ENCODE measurements at places on chromosomes 6 and 20.

DNA sequence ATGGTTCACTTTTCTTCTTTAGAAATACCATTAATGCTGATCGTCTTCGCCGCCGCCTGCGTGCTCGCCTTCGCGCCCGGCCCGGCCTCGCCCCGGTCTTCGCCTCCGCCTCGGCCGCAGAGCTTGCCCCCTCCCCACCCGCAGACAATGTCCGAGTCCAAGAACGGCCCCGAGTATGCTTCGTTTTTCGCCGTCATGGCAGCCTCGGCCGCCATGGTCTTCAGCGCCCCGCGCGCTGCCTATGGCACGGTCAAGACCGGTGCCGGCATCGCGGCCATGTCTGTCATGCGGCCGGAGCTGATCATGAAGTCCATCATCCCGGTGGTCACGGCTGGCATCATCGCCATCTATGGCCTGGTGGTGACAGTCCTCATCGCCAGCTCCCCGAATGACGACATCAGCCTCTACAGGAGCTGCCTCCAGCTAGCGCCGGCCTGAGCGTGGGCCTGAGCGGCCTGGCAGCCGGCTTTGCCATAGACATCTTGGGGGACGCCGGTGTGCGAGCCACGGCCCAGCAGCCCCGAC lies 4.8 kb upstream of the PRPH2 start:
- no peak for DNase-seq

DNA sequence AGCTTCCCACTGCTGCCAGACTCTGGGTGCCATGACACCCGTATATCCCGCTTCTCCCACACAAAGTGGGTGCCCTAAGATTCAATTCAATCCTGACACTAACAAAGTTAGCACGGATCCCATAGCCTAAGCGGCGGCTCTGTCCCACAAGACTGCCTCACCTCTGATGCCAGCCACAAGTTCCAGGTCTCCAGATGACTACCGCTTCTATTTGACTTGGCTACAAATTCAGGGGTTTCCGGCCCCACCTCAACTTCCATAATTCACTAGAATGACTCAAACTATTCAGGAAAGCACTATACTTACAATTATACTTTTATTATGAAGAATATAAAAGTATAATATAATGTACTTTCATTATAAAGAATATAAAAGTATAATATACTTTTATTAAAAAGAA lies 24.8 kb upstream of the SLC22A23 start:
- DNase-seq, result no peak

DNA sequence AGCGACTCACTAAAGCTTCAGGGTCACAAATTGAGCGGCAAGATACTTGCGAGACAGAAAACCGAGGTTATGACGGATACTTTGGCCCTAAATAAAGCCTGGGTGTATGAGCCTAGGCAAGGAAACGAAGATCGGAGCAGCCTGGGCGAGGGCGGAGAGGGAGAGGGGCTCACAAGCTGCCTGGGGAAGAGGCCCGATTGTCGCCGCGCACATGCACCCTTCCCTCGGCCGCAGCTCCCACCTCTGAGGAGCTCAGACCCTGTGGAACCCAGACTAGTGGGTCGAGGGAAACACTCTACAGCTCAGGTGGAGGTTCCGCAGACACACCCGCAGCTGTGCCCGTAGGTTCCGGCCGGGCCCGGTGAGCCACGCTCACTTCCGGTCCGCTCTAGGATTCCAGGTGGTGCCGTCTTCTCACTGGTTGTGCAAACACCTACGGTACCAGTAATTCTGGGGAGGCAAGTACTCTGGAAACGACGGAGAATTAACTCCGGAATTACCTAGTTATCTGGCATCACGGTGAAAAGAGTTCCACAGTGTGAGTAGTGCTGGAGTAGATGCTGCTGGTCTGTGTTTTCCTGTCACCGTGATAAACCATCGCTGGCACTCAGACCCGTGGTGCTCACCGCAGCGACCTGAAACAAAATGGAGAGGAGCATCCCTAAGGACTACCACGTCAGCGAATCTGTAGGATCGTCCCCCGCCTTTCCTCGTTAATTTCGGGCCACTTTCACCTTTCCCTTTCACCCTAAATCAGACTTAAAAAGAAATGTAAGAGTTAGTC lies 61.5 kb downstream of the GPX5 start:
- peak; percentile 40 for DNase-seq

DNA sequence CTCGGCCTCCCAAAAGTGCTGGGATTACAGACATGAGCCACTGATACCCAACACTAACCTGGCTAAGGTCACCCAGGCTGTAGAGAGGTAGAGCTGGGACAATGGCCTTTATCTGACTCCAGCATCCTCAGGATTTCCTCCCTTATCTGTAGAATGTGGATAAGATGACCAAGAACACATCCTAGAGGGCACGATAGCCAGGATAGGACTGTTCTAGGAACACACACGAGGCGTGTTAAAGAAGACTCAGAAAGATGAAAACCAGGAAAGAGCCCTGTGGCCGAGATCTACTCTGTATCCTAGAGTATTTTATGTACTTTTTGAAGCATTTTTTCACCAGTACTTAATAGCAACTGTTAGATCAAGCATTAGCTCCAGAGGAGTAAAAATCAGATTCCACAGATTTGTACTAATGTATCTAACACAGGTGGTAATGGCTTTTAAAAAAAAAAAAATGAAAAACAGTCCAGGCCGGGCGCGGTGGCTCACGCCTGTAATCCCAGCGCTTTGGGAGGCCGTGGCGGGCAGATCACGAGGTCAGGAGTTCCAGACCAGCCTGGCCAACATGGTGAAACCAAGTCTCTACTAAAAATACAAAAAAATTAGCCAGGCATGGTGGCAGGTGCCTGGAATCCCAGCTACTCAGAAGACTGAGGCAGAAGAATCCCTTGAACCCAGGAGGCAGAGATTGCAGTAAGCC lies 17.3 kb downstream of the PPP1R10 start:
- DNase-seq, result no peak

DNA sequence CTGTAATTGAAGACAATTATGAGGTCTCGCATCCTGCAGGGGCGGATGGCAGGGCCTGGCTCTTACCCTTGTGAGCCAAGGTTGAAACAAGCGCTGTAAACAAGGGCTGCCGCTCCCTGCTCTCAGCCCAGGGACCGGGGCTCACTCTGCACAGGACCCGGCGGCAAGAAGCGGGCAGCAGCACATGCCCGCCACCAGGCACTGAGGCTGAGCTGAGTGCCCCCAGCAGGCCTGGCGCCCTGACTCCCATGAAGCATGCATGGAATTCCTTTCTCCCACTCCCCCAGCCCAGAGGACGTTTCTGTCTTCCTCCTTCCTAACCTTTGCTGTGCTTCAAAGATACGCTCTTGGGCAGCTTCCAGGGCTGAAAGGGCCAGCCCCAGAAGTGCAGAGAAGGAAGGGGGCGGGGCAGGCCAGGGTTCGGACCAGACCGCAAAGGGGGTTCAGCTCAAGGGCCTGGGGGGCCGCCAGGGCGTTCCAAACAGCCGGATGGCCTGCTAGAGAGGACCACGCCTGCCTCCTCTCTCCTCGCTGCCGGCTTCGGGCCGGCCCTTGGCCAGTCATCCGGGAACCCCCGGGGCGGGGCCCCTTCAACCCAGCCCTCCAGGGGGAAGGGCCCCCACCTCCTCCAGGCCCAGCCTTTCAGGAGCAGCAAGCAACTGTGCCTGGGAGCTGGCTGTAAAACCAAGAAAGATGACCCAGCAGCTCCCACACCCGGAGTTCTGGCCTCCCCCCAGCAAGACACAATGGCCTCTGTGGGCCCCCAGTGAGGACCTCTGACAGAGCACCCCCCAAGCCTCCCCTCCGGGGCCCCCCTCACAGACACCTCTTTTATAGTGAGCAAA lies 109.9 kb downstream of the NOL4L start:
- no peak for DNase-seq

GRCh38 chr6:24497254-24497970 lies 2.6 kb downstream of the ALDH5A1 start:
- DNase-seq, result no peak

GRCh38 chr6:81722506-81723223 lies 29.8 kb downstream of the TENT5A start:
- DNase-seq, result no peak

GRCh38 chr20:58675146-58675584 lies 17.4 kb upstream of the NPEPL1 start:
- no peak for DNase-seq

DNA sequence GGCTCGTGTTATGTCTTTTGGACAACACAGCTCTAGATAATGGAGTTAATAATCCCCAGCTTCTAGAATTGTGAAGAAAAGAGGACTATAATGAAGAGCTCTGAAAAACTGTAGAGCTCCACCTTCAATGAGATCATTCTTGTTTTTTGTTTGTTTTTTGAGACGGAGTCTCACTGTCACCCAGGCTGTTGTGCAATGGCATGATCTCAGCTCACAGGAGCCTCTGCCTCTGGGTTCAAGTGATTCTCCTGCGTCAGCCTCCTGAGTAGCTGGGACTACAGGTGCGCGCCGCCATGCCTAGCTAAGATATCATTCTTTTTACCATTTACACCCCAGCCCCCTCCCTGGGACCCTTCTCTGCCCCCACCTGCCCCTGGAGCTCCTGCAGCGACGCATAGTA lies 36.6 kb downstream of the ERGIC3 start:
- DNase-seq, result no peak

DNA sequence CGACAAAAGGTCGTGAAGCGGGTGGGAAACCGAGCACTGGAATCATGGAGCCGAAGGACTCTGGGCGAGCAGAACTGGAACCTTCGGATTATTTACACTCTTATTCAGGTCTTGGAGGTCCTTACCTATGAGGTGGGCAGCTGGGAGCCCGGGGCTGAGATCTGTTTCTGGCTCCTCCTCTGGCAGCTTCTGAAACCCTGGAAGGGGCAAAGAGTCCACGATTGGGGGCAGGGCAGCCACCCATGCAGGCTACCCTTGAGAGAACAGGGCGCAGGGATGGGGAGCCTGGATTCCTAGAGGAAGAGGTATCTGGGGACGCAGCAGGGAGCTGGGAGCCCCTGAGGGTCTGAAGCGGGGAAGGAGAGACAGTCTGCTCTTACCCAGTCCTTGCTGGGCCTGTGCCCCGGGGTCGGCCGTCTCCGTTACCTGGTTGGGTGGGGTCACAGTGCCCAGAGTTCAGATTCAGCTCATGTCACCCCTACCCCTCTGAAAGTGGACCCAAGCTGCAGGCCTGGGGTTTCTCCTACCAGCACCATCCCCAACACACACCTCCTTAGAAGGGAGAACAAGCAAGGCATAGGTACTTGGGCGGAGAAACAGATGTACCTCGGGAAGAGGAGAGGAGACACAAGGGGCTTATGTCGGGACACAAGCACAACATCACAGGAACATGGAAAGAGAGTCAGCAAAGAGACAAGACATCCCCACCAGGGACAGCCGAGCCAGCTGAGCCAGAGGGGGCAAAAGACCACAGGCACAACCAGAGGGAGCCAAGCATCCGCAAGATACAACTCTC lies 592 bp downstream of the LTB start:
- DNase-seq, result no peak
